ENCODE measurements at places on chromosomes 12 and 14.
A peak's percentile ranks its signal among the peaks of the same experiment; 100 is the strongest.

- no peak for DNase-seq
Observed at GRCh38 chr12:97167598-97167997, 260.5 kb downstream of the NEDD1 start.

GRCh38 chr14:41350476-41350875 lies 256.2 kb upstream of the LRFN5 start:
- DNase-seq, result no peak

DNA sequence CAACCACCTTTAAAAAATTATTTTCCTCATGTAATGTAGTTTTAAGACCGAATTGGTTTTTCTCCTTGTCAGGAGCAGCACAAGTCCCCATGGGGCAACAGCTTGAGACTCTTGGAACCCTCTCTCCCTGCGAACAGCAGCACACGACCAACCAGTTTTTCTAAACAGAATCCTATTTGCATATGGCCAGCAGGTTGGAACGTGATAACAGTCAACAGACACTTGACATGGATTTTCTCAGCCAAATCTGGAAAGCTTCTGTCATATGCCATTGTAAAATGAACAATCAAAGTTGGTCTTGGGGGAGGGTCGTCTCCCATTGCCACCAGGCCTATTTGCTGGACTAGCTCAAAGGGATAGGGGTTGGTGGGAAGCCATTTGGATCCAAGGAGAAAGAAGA lies 1915.0 kb upstream of the FLRT2 start:
- DNase-seq, result no peak

- DNase-seq, result no peak
Observed at GRCh38 chr12:76852106-76852505, 26.7 kb downstream of the CSRP2 start.

GRCh38 chr14:61319706-61320105 lies 1.7 kb upstream of the PRKCH start:
- DNase-seq, result no peak

- DNase-seq, result peak; percentile 89
Observed at GRCh38 chr14:105974902-105975301, 448.5 kb downstream of the TMEM121 start.

DNA sequence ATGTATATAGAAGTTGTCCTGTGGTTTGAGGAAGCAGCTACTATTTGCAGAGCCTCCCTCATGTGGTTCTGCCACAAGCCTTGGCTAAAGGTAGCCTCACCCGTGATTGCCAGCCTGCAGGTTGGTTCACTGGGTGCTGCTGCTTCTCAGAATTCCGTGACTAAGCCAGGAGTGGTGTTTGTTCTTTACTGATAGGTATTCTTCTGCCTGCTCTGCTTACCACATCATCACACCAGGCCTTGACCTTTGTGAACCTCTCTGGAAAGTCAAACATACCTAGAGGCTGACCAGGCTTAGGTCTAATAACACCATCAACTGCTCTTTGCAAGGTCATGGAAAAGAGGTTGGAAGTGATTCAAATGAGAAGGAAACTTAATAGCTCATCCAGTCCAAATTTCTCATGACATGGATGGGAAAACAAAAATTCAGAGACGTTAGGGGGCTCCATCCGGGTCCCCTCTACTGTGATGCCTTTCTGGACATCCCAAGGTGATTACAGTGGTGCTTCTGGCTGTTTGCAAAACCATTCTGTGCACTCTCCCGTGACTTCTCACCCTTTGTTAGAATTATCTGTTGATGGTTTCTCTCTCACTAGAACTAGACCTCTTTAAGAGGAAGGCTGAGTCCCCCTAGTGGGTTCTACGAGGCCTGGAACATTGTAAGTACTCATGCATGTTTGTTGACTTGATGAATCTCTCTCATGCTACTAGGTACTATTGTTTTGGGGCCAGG lies 8.5 kb upstream of the SOCS2 start:
- DNase-seq, result no peak

- no peak for DNase-seq
Observed at GRCh38 chr12:41465526-41465925, 277.4 kb downstream of the PDZRN4 start.

DNA sequence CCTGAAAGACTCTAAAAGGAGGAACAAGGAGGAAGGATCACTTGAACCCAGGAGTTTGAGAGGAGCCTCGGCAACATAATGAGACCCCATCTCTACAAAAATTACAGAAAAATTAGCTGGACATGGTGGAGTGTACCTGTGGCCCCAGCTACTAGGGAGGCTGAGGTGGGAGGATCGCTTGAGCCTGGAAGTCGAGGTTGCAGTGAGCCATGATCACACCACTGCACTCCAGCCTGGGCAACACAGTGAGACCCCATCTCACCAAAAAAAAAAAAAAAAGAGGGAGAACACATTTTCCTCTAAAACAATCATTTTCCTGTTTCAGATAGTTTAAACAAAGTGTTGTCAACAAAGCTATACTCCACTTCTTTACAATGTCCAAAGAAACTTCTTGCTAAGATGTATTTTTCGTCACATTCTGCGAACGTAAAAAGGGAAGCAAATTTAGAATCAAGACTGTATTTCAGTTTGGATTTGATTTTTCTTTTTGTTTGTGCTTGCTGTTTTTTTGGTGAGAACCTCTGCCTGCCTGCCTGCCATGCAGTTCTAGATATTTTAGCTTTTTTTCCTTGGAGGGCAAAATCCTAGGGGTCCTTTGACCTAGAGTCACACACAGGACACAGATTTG lies 5.1 kb downstream of the HCAR1 start:
- no peak for DNase-seq
